ENCODE measurements at places on chromosomes 6 and 20. TPM values are rescaled to one million over a fixed set of nuclear protein-coding genes. Genes with fewer than 3 reads are reported as not detected.

The CCND3 gene
- total RNA-seq = 52.2 TPM

DNA sequence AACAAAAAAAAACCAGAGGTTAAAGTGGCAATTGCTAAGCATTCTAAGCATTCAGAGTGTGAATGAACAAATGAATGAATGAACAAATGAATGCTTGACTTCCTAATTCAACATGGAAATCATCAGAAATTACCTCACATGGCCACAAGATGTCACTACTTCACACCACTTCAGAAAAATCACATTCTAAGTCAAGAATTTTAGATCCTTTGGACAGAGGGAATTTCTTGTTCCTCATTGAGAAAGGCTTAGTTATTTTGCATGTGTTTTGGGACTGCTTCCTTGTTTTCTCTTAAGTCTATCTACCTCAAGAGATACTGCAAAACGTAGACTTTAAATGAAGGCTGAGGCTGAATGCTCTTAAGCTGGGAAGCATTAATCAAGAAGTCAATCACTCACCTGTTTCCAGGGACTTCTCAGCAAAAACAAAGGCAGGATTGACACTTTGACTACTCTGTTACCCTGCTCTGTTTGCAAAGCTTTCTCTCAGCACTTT is 120.2 kb downstream of the MBOAT1 start:
- DNase-seq = no peak

DNA sequence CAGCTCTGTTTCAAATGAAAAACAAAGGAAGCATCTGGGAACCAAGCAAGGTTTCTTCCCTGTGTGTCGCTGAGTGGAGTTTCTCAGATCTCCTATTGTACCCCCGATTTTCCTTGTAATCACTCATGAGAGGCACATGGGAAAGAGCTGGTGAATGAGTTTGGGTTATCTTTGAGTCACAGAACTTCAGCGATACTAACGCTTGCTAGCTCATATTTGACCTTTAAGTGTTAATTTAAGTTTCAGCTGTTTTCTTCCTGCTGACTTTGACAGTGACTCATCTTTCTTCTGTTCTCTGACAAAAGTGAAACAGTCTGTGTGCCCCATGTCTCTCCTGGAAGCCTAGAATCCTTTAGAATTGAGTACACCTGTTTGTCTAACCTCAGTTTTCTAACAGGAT is 261.1 kb upstream of the RGS17 start:
- no peak for DNase-seq

- DNase-seq = no peak
Measured at GRCh38 chr6:54574671-54575070, 266.4 kb downstream of the TINAG start.

- DNase-seq = no peak
Measured at GRCh38 chr6:149050160-149050559, 267.4 kb upstream of the TAB2 start.

- no peak for DNase-seq
Measured at GRCh38 chr6:127969701-127970100, 68.8 kb upstream of the THEMIS start.

The SH3BGRL2 gene
- 7.1 TPM for total RNA-seq

- DNase-seq = no peak
Measured at GRCh38 chr6:33719326-33719987, 8.0 kb upstream of the UQCC2 start.

DNA sequence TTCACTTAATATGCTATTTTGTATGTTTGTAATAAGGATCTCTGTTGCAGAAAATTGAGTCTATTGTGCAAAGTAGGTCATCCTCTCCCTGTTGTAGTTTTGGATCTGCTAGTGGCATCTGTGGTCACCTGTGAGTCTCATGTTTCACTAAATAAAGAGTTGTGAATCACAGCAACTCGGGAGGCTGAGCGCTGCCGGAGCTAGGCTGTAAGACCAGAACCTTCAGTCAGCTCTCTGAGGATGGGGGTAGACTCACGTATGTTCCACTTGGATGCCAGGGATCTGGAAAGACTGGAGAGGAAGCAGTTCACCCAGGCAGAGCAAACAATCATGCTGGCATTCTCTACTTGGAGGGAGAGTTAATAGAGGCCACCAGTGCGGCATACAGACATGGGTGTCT is 187.3 kb upstream of the FOXA2 start:
- no peak for DNase-seq

GRCh38 chr6:148997865-148998264 is 251.0 kb downstream of the UST start:
- DNase-seq = no peak

DNA sequence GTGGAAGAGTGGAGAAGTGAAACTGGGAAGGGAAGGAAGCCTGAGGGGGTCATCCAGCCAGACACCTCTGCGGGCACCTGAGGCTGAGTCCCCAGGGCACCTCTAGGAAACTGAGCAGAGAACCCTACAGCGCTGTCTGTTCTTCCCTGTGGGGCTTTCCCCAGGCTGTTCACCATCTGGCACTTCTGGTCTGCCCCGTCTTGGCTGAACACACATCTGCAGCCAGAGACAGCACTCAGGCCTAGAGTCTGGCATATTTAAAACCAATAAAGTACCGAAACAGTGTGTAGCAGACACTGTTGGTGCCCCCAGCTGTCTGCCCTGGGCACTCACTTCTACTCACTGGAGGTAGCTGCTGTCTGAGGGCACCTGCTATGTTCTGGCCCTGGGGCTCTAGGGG is 9.4 kb upstream of the ARFGEF2 start:
- DNase-seq = no peak

DNA sequence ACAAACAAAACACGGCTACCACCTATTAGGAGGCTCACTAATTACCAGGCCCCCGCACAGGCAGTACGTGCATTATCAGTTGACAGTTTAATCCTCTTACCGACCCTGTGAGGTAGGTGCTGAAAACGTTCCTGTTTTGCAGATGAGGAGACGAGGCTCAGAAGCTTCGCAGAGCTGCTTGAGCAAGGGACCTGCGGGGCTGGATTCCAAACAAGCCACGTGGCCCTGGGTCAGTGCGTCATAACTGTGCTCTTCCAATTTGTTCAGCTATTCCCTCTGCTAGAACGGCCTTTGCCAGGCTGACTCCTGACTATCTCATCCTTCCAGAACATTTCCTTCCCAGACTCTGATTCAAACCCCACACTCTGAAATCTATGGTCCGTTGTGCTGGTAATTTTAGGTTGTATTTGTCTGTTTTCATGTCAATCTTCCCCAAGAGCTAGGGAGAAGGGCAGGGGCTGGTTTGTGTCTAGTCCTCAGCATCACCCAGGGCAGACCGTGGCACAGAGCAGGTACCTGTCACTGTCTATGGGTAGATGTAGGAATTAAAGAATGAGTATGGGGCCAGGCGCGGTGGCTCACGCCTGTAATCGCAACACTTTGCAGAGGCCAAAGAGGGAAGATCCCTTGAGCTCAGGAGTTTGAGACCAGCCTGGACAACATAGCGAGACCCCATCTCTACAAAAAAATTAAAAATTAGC is 28.8 kb upstream of the TLDC2 start:
- DNase-seq = peak; percentile 89

Measured in right cardiac atrium (tissue), 5 donors.